ENCODE measurements at places on chromosomes 13 and 19. TPM values are rescaled to one million over a fixed set of nuclear protein-coding genes. Genes with fewer than 3 reads are reported as not detected.
A peak's percentile ranks its signal among the peaks of the same experiment; 100 is the strongest.

- DNase-seq, result no peak
Observed at GRCh38 chr13:98300956-98301641, 124.0 kb upstream of the RNF113B start.

DNA sequence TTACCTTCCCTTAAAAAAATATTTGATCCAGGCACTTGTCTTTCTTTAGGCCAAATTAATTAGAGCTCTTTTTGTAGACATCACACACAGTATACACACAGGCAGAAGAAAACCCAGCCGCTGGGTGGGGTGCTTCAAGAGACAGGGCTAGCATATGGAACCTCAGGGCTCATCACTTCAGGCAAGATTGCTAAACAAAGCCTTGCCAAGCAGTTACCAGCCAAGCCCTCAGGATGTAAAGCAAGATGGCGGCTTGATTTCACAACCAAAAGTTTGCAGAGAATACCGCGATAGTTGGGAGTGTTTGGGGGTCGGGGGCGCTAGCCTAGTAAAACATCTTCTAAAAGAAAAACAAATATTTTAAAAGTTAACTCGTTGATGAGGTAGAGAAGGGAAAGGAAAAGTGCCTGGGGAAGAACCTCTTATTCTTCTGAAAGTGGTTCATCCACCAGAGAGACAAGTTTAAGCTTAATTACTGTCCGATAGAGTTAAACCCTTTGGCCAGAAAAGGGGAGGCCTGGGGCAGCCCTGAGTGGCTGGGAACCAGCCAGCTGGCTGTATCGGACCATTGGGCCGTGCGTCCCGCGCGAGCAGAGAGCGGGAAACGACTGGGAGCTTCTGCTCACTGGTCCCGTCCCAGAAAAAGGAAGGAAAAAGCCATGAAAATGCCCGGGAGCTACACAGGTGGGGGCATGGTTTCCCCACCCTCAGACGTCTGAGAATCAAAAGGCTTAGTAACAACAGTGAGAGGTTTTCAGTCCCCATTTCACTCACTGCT, 254.9 kb upstream of the PCDH20 start:
- no peak for DNase-seq

DNA sequence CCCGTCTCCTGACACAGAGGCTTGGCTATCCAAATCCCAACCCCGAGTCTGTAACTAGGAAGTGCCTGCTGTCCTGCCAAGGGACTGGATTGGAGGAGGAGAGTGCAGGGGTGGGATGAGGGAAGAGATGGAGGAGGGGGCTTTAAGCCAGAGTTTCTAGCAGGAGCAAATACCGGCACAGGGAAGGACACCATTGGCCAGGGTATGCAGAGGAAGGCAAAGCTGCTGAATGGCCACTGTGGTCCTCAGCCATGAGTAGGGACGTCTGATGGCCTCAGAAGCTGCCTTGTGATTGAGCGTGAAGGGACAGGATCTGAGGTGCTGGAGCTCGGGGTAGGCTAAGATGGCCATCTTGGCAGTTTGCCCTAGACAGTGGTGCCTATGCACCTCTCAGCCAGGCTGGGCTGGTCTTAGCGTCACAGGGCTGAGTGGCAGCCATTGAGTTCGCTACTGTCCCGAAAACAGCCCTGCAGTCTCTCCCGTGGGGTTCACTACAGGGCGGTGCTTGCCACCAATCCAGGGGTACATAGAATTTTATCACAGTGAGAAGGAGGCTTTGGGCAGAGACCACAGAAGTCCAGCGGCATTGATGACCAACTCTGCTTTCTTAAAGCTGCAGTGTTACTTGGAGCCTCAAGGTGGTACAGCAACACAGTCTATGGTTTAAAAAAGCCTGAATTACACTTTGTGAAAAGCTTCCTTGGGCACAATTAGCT, 61.8 kb downstream of the AKAP11 start:
- peak; percentile 54 for DNase-seq

- peak; percentile 41 for DNase-seq
Observed at GRCh38 chr19:10832939-10833296, 3.1 kb downstream of the TMED1 start.

DNA sequence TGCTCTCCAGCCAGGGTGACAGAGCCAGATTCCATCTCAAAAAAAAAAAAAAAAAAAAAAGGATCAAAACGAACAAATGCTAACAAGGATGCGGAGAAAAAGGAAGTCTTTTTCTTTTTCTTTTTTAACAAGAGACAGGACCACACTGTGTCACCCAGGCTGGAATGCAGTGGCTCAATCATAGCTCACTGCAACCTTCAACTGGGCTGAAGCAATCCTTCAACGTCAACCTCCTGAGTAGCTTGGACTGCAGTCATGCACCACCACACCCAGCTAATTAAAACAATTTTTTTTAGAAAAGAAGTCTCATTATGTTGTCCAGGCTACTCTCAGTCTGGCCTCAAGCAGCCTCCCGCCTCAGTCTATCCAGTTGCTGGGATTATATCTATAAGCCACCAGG, 20.8 kb upstream of the OR7A17 start:
- DNase-seq, result no peak

- DNase-seq, result peak; percentile 100
Observed at GRCh38 chr19:48445256-48445605, 552 bp upstream of the GRWD1 start.

GRCh38 chr13:113971471-113972231, 2.2 kb downstream of the C13orf46 start:
- DNase-seq, result no peak

- DNase-seq, result no peak
Observed at GRCh38 chr19:4987256-4987655, 18.3 kb downstream of the KDM4B start.

GRCh38 chr13:50713523-50714248, 129.8 kb downstream of the DLEU7 start:
- peak; percentile 62 for DNase-seq

DNA sequence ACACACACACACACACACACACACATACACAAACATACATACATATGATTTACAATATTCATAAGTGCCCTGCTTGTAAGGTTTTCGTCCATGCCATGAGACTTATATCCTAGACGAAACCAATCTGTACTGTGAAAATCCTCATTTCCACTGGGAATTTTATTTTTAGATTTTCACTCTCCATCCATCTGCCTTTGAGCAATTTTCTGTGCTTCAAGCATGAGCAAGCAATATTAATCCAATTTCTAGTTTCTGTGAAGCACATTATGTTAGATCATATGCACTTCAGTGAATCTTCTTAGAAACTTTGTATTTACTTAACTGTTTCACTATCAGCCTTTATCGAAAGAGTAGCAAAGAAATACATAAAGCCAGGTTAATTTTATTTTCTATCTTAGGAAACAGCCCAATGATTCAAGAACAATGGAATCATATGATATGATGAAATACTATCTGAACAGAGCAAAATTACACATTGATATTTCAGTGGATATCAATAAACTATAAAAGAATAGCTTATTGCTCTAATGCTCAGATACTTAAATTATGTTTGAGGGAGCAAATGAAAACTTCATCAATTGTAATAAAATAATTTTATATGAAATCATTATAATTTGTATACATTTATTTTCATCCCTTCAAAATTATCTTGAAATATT, 1100.7 kb upstream of the MIR17HG start:
- DNase-seq, result no peak

DNA sequence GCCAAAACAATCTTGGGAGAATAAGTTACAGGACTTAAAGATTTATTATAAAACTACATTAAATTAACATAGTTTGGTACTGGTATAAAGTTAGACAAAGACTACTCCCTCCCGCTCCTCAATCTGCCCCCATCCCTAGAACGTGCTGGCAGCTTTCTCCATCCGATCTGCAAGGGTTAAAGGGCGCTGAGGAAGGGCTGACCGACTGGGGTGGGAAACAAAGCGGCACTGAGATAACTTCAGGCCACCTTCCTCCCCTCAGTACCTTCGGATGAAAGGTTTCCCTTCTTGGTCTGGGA, 790 bp upstream of the SUGT1 start:
- no peak for DNase-seq

DNA sequence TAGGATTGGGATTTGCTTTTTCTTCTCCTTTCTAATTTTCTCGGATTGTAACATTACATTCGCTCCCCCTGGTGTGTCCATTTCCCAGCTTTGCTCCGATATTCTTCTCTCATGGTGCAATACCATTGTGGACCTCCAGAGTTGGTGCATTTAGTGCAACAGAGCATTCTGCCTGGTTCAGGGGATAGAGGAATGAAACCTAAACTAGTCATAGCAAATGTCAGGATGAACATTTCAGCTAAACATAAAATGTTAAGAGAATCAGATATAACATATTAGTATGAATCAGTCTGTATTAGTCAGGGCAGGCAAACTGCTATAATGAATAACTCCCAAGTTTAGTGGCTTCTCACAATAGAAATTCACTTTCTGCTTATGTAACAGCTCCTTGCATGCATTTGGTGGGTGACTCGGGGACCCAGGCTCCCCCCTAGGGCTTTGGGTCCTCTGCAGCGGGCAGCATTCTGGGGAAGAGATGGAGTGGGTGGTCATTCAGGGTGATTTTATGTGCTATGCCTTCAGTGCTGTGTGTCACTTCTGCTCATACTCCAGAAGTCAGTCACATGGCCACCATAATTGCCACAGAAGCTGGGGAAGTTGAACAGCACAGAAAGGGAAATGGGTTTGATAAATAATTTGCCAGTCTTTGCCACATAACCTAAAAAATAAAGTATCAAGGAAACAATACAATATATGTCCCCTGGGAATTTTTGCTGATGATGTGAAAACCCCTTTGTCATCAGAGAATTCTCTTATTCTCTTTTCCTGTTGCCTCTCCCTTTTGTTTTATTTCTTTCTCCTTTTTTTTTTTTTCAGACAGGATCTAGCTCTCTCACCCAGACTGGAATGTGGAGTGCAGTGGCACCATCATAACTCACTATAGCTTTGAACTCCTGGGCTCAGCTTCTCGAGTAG, 111.0 kb downstream of the HSPH1 start:
- DNase-seq, result no peak

DNA sequence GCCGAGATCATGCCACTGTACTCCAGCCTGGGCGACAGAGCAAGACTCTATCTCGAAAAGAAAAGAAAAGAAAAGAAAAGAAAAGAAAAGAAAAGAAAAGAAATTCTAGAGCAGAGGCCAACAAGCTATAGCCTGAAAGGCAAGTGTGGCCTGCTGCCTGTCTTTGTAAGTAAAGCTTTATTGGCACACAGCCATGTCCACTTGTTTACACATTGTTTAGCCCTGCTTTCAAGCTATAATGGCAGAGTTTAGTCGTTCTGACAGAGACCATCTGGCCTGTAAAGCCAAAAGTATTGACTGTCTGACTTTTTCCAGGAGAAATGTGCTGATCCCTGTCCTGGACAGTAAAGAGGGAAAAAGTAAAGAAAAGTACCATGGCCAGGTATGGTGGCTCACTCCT, 18.3 kb downstream of the NWD1 start:
- DNase-seq, result no peak

DNA sequence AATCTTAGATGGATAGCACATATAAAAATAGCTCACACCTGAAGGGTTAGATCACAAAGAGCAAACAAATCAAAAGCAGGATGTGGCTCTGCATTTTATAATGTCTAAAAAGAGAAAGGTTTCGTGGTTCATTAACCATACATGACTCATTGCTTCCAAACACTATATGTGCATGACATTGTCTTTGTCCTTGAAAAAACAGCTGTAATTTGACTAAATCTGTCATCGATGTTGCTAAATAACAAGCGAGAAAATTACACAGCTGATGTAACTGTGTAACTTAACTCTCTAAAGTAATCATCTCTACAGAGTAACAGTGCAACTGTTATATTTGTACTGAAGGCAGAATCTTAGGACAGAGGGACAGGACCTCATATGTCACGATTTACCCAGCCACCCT, 383.1 kb upstream of the GPC6 start:
- no peak for DNase-seq

The LGALS14 gene
- not detected for total RNA-seq

The GSK3A gene
- 16.2 TPM for total RNA-seq

The ZNF8 gene
- total RNA-seq, result 8.8 TPM

The NLRP7 gene
- not detected for total RNA-seq

The ZSCAN18 gene
- 49.8 TPM for total RNA-seq

The TNNT1 gene
- not detected for total RNA-seq
